Chondrocyte (in vitro differentiated cells): ENCODE measurements at places on chromosomes 7 and 10.

DNA sequence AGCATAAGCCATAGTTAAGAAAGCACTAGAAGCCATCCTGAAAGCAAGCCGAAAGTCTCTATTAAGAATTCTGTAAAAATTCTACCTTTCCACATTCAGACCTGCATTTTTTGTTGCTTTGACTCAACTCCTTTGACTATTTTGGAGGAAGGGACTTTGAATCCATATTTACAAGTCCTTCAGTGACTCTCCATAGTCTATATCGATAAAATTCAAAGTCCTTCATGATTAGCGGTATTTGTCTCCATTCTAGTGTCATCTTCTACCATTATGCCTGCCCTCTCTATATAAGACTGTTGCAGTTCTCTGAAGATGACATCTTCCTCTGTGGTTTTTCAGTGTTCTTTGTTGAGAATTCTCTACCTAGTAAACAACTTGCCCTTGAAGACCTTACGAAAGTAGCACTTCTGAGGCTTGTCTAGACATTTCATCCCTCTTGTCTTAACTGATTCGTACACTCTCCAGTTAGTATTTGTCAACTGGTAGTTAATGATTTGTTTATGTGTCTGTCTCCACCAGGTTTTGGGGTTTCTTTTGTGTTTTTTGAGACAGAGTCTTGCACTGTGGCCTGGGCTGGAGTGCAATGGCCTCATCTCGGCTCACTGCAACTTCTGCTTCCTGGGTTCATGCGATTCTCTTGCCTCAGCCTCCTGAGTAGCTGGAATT is 1.7 kb downstream of the CCSER2 start:
- DNase-seq, result no peak

- DNase-seq, result no peak
These were observed 12.4 kb upstream of the HPS1 start for GRCh38 chr10:98458809-98459784.

GRCh38 chr10:33160151-33160550 is 174.3 kb downstream of the NRP1 start:
- DNase-seq, result no peak

DNA sequence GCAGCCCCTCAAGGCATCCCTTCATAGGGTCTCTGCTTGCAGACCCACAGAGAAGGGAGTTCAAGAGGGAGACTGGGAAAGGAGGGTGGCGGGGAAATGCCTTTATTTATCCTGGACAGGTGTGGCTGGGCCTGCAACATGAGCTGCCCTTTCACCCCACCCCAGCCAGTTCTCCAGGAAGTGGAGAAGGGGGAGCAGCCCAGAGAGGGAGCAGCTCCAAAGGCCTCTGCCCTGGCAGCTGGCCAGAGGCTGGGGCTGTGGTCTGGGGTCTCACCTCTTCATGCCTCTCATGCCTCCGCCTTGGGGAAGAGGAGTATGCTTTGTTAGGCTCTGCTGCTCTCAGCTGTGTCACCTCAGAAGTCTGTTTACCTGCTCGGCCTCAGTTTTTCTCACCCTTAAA is 3.1 kb downstream of the LDB3 start:
- DNase-seq, result no peak

GRCh38 chr7:7662527-7662926 is 22.0 kb downstream of the UMAD1 start:
- no peak for DNase-seq

DNA sequence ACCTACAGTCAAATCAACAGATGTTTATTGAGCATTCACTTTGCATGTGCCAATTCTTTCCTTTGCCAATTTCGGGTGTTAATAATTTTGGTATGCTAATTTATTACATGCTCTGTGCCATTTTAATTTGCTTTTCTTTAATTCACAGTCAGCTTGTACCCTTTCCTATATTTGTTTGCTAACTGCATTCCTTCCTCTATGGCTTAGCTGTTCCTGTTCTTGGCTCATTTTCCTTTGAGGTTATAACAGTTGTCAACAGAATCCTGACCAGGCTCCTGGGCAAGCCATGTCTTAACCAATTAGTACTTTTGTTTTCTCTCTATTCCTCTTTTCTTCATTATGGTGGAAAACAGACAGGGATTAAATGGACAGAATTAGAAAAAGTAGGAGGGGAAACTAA is 73.6 kb upstream of the RPA3 start:
- DNase-seq, result no peak

DNA sequence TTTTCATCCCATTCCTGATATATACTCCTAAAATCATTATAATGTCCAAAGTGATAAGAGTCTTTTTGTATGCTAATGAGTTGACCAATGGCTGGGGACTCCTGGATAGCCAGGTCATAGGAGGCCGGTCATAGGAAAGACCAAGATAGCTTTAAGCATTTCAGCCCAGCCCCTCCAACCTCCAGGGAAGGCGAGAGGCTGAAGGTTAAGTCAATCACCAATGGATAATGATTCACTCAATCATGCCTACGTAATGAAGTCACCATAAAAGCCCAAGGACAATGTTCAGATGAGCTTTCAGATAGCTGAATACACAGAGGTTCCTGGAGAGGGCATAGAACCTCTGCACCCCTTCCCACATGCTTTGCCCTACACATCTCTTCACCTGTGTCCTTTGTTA is 75.7 kb downstream of the VWDE start:
- DNase-seq, result no peak

DNA sequence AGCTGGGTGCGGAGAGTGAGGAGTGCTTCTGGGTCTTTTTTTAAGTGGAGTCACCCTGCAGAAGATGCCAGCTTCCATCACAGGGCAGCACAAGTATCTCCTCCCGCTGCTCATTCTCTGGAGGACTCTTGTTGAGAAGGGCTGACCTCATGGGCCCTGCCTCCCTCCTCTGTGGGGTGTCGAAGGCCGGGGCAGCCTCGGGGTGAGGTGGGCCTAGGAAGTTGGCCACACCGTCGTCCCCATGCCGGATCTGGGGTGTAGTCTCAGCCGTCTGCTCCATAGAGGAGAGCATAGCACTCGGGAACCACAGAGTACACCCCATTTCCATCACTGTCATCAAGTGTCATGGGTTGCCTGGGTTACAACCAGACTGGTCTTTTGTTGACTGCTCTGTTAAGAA is 85.0 kb downstream of the TRRAP start:
- no peak for DNase-seq

- no peak for DNase-seq
These were observed 69.9 kb downstream of the TMEM106B start for GRCh38 chr7:12281038-12281437.

GRCh38 chr7:97198596-97198995 is 81.1 kb downstream of the SDHAF3 start:
- DNase-seq, result no peak
